Activated CD4-positive, alpha-beta T cell treated with anti-CD3 and anti-CD28 coated beads, Interleukin-2, amount 50 U/mL, for 24 hours (primary cell): ENCODE measurements at places on chromosomes 7 and 10.

- no peak for DNase-seq
Observed at GRCh38 chr7:137961200-137962177, 40.4 kb downstream of the CREB3L2 start.

GRCh38 chr10:119104654-119105015, 722 bp downstream of the DENND10 start:
- no peak for DNase-seq

GRCh38 chr10:64502936-64503335, 981.7 kb downstream of the REEP3 start:
- no peak for DNase-seq

- no peak for DNase-seq
Observed at GRCh38 chr10:51926337-51926736, 226.9 kb upstream of the CSTF2T start.

GRCh38 chr7:45601816-45602540, 27.8 kb downstream of the ADCY1 start:
- no peak for DNase-seq

DNA sequence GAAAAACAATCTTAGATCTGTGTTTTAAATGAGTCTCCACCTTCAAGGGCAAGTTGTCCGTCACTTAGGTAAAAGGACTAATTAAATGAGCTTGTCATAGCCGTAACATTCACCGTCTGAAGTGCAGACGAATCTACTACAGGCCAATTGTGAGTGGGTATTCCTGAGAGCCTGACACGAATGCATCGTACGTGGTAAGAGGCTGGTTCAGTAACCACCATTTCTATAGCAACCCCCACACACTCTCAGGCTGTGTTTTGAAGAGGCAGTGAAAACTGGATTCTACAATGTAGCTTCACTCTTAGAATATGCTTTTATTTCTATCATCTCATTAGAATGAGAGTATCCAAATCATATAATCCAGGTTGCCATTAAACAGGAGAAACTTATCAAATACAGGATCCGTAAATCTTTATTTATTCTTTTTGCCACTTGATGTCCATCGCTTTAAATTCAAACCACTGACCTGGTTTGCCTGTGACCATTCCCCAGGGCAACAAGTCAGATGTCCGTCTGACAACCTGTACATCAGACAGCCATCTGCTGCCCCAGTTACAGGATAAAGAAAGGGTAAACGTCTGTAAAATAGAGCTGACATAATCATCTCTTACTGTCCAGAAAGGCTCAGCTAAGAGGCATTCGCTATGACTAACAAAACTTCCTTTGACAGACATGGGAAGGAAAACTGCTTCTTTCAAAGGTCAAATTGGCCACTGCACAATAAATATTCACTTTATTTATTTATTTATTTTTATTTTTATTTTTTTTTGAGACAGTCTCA, 70.3 kb upstream of the NMT2 start:
- no peak for DNase-seq

DNA sequence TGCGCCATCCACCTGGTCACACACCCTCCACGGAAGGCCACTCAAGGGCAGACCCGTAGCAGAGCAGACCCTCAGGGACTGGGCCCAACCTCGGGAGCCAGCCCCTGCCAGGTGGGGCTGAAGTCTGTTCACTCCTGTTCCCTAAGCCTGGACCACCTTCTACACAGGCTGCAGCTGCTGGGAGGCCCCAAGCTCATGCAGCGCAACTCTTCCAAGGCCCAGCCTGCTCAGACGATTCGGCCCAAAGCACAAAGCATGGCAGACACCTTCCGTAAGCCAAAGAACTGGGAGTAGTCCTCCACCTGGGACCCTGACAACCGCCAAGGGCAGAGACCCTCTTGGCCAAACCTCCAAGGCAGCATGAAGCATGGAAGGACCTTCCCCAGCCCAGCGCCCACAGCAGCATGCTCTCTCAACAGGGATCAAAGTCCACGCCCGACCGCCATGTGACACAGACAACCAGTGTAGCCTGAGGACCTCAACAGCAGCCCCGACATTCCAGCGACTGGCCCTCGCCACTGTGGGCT, 11.5 kb downstream of the SHH start:
- no peak for DNase-seq

- DNase-seq = no peak
Observed at GRCh38 chr10:84659497-84660439, 331.4 kb downstream of the CCSER2 start.

- peak; percentile 91 for DNase-seq
Observed at GRCh38 chr7:99380823-99381663, 6.5 kb downstream of the ARPC1B start.

GRCh38 chr7:133024596-133024995, 57.3 kb downstream of the CHCHD3 start:
- no peak for DNase-seq

GRCh38 chr10:47261121-47261520, 38.9 kb upstream of the GDF10 start:
- DNase-seq = peak; percentile 41
